ENCODE measurements at places on chromosomes 12 and 14. TPM values are rescaled to one million over a fixed set of nuclear protein-coding genes. Genes with fewer than 3 reads are reported as not detected.

The IFI27L2 gene
- total RNA-seq = 1.8 TPM

The GLIPR1L1 gene
- not detected for total RNA-seq

The IL31 gene
- total RNA-seq = not detected

The FBRSL1 gene
- total RNA-seq = 20.5 TPM

The NIN gene
- total RNA-seq = 49.3 TPM

The GLIPR1L2 gene
- 1.0 TPM for total RNA-seq

The ZFYVE26 gene
- total RNA-seq = 16.3 TPM

The RPGRIP1 gene
- not detected for total RNA-seq

The TAS2R43 gene
- not detected for total RNA-seq

The SLC22A17 gene
- total RNA-seq = 2.0 TPM

The NANOG gene
- not detected for total RNA-seq
